ENCODE measurements at places on chromosomes 5 and 9.

DNA sequence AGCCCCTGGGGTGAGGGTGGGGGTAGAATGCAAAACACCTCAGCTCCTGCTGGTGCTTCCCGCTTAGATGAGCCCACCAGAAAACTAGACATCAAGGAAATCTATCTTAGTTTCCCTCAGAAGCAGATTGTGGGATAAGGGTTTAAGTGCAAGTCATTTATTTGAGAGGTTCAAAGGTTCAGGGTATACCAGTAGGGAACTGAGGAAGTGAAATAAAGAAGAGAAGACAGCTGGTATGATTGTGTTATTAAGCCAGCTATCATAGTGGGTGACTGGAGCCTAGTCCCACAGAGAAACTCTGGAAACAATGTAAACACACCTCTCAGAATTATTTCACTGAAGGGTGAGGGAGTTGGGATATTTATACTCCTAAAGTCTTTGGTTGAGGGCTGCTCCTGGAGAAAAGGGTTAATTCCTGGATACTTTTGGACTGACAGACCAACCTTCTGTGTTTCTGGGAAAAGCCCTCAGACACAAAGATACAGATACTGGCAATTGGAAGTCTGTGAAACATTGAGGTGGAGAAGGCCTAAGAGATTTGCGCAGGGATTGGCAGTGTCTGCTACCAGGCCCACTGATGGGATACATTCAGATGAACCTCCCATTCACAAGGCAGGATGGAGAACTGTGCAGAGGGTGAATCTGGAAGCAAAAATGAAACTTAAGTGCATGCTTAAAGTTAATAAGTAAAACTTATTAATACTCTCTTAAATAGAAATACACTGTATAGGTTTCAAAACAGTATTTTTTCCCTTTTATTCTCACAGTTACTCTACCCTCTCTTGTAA is 6.4 kb upstream of the DCTN4 start:
- DNase-seq: no peak

- DNase-seq: no peak
Observed at GRCh38 chr9:71791875-71792274, 23.6 kb upstream of the CEMIP2 start.

DNA sequence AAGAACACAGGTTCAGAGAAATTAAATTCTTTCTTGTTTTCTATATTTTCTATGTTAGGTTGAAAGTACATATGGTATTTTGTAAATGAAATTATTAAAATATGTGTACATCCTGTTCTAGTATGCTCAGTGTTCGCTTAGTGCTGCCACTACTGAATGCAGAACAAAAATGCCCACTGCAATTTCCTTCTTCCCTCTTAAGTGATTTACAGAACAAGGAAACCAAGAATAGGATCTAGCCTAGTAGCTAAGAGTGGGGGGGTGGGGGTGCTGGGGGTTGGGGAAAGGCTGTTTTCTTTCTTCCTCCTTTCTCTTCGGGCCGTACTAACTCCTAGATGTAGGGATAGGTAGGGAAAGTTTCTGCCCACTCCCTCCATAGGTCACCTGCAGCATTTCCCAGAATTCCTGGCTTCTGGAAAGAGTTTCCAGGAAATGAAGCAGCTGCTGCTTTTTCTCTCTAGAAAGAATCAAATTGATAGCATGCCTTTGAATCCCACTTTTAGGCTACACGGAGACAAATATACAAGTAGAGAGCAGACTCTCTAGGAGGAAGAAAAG is 15.7 kb downstream of the SPATA9 start:
- DNase-seq: no peak

- DNase-seq: no peak
Observed at GRCh38 chr9:127883959-127884358, 6.5 kb upstream of the AK1 start.

DNA sequence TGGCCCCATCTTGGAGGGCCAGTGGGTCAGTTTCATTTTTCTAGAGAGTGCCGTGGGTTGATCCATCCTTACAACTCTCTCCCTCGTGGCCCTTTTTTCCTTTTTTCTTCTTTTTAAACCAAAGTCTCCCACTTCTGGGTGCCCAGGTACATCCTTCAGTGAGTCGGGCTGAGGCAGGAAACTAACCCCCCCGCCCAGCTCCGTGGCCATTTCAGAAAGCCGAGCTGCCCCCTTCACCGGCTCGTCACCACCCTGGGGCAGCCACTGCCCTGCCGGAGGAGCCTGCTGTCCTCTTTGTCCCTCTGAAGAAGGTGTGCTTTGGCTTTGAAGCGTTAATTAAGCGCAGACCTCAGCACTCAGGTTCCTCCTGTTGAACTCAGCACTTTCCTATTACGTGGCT is 5.2 kb downstream of the CFAP77 start:
- DNase-seq: no peak

DNA sequence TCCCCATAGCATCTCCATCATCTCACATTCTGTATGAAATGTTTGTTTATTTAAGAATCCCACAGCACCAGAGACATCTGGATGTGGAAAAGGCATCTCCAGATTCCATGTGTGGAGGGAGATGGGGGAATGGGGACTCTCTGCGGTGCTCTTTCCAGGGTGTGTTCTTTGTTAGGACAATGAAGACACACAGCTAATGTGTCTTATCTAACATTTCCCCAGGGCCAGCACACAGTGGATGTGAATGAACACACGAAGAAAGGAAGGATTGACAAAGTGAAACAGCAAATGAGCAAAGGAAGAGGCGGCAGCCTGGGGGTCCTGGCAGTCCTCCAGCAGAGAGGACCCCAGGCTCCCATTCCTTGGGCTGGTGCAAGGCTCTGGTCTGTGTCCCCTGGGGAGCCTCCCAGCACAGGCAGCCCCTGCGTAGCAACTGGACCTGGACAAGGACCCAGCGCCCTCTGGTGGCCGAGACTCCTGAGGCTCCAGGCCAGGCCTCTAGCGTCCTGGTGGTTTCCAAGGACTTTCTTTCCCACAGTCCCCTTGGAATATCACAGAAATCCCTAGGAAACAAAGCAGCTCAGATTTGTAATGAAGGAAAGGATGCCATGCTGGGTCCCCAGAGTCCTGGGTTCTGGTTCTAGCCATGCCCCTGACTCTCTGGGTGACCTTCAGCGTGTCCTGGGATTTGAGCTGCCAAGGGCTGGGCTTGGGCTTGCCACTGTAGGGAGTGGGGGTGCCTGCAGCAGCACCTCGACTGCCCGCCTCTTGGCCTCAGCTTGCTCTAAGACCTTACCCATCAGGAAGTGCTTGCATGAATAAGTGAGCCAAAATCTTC is 3.5 kb upstream of the PDLIM7 start:
- DNase-seq: peak; percentile 86
